ENCODE measurements at places on chromosomes 12 and 14. TPM values are rescaled to one million over a fixed set of nuclear protein-coding genes. Genes with fewer than 3 reads are reported as not detected.

APOF gene
- not detected for total RNA-seq

PMEL gene
- 0.54 TPM for total RNA-seq

OTX2 gene
- 24.6 TPM for total RNA-seq

LIN7A gene
- 32.6 TPM for total RNA-seq

TMEM229B gene
- total RNA-seq: 16.0 TPM

TC2N gene
- 12.3 TPM for total RNA-seq

NOVA1 gene
- total RNA-seq: 132 TPM

GLIPR1L2 gene
- total RNA-seq: 1.5 TPM

PPP1R12A gene
- 141 TPM for total RNA-seq

LRP1-AS gene
- not detected for total RNA-seq

TTC9 gene
- 15.5 TPM for total RNA-seq

SDR9C7 gene
- 0.18 TPM for total RNA-seq

TESPA1 gene
- not detected for total RNA-seq

SRRM4 gene
- 11.8 TPM for total RNA-seq
